ENCODE measurements at places on chromosomes 7 and 10.

GRCh38 chr7:134129856-134130523 lies 2.9 kb downstream of the LRGUK start:
- no peak for DNase-seq

DNA sequence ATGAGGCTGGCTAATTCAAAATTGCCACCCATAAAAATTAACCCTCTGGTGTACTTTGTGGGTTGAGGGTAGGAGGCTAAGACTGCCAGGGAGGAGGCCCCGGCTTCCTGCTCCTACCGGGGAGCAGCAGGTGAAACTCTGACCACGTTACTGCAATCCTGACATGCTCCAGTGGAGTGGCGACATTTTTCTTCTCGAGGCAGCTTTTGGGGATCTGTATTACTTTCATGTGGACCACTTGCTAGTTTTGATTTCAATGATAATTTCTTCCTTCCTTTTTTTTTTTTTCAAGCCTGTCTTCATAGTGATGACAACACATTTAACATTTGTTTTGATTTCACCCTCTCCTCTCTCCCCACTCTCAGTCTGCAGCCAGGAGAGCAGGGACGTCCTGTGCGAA lies 14.6 kb downstream of the GATA3 start:
- DNase-seq: no peak

DNA sequence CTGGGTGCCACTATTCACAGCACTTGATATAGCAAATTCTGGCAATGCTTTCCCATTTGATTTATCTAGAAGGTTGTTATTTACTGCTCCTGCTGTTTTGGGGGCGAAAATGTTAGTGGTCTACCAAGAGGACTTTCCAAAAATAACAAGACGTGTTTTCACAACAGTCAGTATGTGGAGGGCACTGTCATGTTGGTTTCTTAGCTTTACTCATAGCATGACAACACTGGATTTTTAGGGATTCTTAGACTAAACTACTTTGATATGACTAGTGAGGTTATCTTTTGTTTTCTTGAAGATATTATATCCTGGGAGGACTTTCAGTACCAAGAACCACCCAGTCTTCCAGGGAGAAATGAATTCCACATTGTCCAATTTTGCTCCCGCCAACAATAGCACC lies 49.4 kb downstream of the NUDCD3 start:
- DNase-seq: no peak

DNA sequence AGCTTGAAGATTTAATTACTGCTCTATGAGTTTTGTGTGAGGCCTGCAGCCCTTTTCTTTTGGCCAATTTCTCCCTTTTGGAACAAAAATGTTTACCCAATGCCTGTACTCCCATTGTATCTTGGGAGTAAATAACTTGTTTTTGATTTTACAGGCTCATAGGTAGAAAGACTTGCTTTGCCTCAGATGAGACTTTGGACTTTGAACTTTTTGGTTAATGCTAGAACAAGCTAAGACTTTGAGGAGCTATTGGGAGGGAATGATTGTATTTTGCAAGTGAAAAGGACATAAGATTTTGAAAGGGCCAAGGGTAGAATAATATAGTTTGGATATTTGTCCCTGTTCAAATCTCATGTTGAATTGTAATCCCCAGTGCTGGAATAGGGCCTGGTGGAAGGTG lies 152.0 kb downstream of the MAGI2 start:
- no peak for DNase-seq

GRCh38 chr10:97333601-97334369 lies 744 bp downstream of the FRAT2 start:
- DNase-seq: peak; percentile 76

DNA sequence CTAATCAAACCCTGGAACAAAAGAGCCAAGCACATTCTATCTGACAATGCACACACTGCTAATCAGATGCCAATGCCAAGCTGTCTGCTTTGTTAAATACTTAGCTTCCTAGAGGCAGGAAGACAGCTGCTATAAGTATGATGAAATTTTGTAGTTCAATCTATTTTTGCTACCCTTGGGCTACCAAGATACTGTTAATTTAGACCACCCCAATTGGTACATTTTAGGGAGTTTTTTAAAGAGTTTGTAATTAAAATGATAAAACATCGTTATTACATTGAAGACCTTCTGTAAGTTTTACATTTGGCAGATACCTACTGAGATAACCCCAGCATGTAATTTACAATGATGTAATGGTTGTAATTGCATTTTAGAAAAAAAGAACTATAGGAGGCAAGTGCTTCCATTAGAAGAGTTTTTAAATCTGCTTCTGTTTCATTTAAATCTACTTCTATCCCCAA lies 268.5 kb downstream of the ADK start:
- no peak for DNase-seq

DNA sequence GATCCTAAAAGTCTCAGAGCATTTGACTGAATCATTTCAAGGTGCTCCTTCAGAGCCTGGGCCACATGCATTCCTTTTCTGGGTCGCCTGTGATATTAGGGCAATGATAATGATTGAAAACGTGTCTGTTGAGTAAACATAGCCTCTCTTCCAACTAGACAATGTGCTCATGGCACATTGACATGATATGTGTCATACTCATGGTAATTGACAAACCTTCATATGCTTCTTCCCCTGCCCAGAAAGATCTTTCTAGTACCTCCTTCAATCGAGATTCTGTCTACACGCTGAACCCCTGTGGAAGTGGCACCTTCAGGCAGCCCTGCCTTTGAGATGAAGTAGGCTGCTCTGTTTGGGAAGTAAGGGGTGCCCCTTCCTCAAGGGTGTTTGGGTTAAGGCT lies 98.9 kb upstream of the TCF7L2 start:
- no peak for DNase-seq

- DNase-seq: peak; percentile 57
Observed at GRCh38 chr7:5428478-5429252, 5.0 kb upstream of the TNRC18 start.

DNA sequence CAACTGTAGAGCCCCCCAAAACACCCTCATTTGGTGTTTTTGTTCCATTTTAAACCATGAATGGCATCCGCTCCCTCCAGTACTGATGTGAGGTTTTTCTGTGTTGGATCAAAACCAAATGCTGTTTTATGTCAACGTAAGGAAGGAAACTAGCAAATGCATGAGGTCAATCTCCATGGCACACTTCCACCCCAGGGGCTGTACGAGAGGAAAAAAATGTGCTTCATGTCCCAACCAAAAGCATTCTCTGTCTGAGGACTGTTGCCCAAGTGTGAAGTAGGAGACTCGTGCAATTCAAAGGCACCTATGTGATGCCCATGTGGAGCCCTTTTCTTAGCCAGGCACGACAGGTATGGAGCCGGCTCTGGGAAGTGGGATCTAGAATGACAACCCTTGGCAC lies 180.3 kb upstream of the MKI67 start:
- DNase-seq: no peak

DNA sequence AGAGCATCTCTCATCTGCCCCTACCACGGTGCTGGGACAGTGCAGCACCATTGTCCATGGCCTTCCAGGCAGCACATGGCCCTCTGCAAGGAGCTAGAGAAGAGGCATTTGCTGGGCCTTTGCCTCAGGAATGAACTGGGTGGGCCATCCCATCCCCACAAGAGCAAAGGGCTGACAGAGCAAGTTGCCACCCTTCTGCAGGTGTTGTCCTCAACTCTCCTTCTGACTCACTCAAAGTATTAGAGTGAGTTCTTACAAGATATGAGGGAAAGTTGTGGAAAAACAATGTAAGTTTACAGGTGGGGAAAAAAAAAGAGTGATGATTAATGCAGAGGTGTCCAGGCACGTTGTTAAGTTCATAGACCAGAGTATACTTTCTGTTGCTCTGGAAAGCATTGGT lies 261.2 kb downstream of the SKIDA1 start:
- no peak for DNase-seq

DNA sequence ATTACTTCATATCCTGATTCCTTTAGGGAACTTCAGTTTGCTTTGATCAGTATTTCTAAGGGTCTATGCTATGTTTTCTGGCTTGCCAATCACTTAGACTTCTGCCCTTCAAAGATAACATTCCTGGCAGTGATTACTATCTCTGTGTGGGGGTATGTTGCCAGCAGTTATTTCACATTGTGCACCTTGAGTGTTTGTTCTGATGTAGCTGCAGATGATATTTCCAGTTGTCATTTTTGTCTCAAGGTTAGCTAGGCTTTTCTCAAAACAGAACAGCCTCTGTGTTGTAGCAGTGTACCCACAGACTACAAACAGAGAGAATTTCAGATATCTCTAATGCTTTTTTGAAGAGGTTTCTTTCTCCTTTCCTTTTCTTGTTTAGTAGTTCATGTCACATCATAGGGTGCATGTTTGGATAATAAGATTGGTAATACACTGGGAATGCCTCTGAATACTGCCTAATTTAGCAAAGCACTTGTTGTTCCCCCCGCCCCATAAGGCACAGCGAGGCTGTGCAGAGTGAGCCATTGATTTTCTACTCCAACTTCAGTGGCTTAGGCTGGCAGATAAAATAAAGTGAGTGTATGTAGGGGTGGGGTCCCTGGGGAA lies 134.7 kb upstream of the AGR3 start:
- no peak for DNase-seq

DNA sequence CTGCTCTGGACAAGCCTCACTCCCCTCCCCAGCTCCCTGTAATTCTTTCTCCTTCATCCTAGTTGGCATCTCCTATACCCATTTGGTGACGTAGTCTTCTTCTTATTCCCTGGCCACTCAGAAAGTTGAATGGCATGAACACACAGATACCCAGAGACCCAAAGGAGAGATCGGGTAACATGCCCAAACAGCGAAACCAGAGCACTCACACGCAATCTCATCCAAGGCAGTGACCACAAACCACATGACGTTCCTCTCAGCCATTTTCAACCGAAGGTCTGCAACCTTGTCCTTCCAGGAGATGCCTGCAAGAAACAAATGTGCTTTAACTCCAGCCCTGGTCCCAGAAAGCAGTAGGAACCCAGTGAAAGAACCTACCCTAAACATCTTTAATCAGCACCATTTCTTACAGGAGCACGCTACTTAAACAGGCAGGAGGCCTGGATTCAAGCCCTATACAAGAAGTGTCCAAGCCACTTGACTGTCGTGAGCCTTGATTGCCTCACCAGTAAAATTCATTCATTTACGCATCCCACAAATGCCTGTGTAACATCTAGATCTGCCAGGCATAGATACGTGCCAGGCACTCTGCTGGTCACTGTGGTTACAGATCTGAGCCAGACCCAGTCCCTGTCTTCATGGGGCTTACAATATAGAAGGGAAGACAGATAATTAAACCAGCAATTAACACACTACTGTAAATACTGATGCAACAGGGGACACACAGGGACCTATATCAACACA lies 37.1 kb downstream of the XPNPEP1 start:
- DNase-seq: no peak

DNA sequence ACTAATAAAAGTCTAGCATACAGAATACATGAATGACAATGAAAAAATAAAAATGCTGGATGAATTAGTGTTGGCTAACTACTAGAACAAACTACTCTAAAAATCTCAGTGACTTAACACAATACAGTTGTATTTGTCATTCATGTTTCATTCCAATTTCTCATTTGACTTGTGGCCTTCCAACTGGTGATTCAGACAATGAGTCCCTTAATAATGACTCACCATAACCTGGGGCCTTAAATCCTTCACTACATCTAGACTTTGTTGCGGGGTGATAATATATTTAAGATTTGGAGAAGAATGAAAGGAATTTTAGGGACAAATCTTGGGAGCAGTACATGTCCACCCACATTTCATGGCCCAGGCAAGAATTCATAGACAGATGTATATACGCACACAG lies 90.5 kb upstream of the POM121L12 start:
- DNase-seq: no peak

DNA sequence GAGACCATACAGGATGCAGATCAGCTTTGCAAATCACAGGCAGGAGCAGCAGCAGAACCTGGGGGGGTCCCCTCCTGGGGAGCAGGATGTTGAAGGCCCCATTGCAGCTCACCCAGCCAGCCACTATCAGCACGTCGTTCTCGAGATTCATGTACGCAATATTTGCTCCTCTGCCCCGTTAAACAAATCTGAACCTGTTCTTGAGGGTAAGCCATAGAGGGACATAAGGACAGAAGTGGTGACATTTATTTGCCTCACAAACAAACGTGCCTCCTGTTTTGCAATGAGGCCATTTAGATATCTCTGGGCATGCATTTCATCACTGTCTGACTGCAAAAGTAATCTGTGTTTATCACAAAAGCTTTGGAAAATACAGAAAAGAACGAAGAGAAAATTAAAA lies 87.3 kb upstream of the BAIAP2L1 start:
- no peak for DNase-seq

DNA sequence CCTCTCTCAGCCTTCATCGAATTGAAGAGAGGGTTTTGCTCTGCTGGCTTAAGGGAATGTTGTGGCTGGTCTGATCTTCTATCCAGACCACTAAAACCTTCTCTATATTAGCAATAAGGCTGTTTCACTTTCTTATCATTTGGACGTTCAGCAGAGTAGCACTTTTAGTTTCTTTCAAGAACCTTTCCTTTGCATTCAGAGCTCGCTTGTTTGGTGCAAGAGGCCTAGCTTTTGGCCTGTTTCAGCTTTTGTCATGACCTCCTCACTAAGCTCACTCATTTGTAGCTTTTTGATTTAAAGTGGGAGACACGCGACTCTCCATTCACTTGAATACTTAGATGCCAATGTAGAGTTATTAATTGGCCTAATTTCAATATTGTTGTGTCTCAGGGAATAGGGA lies 3.9 kb downstream of the MPP7 start:
- DNase-seq: no peak

DNA sequence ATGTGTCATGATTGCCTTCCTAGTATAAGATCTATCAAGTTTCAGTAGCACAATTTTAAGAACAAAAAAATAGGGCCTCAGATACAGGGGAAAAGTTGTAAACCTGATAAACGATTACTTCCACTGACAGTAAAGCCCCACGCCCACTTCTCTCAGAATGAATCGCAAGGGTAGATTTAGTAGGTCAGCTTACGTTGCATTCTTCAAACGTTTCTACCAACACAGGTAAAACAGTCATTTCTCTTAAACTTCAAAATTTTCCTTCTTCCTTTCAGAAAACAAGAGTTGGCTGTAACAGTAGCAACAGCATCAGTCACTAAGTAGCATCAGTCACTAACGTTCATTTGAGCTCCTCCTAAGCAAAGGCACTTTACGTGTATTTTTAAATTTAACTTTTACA lies 221.5 kb downstream of the ADAM12 start:
- no peak for DNase-seq

- no peak for DNase-seq
Observed at GRCh38 chr10:66684581-66684980, 241.3 kb upstream of the LRRTM3 start.
